CD8-positive, alpha-beta memory T cell (primary cell): ENCODE measurements at places on chromosomes 13 and 19. TPM values are rescaled to one million over a fixed set of nuclear protein-coding genes. Genes with fewer than 3 reads are reported as not detected.

DNA sequence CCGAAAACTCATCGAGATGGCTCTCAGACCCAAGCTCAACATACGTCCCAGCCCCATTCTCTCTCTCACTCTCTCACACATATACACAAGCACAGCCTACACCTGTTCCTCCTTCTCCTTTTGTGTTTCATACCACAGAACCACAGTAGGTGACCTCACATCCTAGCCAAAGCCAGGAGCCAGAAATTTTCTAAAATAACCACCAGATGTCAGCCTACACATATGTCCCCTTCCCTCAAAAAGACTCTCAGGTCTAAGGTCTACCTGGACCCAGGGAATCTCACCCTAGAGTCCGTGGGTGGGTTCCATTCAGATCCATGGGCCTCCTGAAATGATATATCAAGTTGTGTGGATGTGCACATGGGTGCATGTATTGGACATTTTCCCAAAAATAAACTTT is 104.2 kb upstream of the IPO5 start:
- H3K36me3 ChIP-seq: no peaks in the 10 kb centered on the region
- H3K4me1 ChIP-seq: no peaks in the 10 kb centered on the region
- H3K4me3 ChIP-seq: no peak overlapping the region
- no peak overlapping the region for H3K27ac ChIP-seq

- H3K4me3 ChIP-seq: no peak overlapping the region
- DNase-seq: no peak
- H3K4me1 ChIP-seq: no peaks in the 10 kb centered on the region
- H3K36me3 ChIP-seq: peaks cover 24% of the 10 kb centered on the region
- no peaks in the 10 kb centered on the region for H3K27me3 ChIP-seq
Observed at GRCh38 chr19:43910884-43911283, 24.2 kb downstream of the ZNF45 start.

DNA sequence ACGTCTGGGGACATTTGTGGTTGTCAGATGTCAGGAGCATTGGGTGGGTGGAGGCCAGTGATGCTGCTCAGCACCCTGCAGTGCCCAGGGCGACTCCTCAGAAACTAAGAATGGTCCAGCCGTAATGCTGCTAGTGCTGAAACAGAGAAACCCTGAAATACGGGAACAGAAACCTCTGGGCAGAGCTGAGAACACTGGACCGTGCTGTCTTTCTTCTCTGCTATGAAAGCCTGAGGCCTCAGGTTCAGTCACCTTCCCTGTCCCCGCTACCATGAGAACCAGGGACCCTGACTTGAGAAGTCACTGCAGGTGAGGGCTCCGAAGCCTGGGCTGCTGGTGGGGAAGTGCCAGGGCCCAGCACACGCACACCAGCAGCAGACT is 13.4 kb downstream of the CAPS start:
- H3K36me3 ChIP-seq: peaks cover 89% of the 10 kb centered on the region
- no peak for DNase-seq
- H3K4me1 ChIP-seq: no peaks in the 10 kb centered on the region

The HSH2D gene
- total RNA-seq: 8.6 TPM

The C1QTNF9B gene
- total RNA-seq: not detected

- H3K27ac ChIP-seq: peak overlapping the region; percentile 31
- no peaks in the 10 kb centered on the region for H3K27me3 ChIP-seq
- no peak for DNase-seq
- peaks cover 74% of the 10 kb centered on the region for H3K4me1 ChIP-seq
Observed at GRCh38 chr19:18089726-18090125, 3.0 kb upstream of the IL12RB1 start.

The ZNF443 gene
- total RNA-seq: 4.2 TPM

GRCh38 chr13:109654341-109655205 is 131.8 kb downstream of the IRS2 start:
- H3K27ac ChIP-seq: no peak overlapping the region
- no peak overlapping the region for H3K4me3 ChIP-seq
- H3K4me1 ChIP-seq: no peaks in the 10 kb centered on the region
- H3K27me3 ChIP-seq: no peaks in the 10 kb centered on the region

DNA sequence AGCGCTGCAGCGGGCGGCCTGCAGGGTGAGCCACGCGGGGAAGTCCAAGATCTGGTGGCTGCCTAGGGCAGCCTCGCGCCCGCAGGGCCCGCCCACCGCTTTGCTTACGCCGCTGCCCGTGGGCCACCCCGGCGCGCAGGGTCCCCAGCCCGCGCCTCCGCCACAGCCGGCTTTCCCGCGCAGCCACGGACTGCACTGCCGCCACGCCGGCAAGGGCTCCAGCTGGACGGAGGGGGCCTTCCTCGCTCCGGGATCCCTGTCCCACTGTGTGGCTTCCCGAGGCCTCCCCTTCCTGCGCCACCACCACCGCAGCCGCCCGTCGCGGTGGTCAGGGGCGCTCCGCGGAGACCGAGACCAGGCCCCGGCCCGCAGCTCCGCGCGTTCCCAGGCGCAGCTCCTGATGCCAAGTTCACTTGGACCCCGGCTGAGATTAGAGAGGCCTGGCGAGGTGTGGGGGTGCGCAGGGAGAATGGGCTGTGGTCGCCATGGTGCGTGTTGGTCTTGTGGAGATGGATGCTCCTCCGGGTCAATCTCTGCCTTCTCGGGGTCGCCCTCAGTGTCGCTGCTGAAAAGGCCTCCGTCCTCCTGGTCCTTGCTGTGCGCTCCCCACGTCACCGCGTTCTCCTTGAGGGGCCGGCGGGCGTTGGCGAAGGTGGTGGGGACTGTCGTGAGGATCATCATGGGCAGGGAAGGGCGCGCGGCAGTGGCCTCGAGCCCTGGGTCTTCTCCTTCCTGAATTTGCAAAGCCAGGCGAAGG is 17.9 kb upstream of the RNF17 start:
- no peak for DNase-seq
- no peaks in the 10 kb centered on the region for H3K36me3 ChIP-seq
- no peaks in the 10 kb centered on the region for H3K27me3 ChIP-seq

The POU2F2 gene
- 46.7 TPM for total RNA-seq

The SIAH3 gene
- 0.11 TPM for total RNA-seq

The PGLYRP1 gene
- total RNA-seq: not detected

DNA sequence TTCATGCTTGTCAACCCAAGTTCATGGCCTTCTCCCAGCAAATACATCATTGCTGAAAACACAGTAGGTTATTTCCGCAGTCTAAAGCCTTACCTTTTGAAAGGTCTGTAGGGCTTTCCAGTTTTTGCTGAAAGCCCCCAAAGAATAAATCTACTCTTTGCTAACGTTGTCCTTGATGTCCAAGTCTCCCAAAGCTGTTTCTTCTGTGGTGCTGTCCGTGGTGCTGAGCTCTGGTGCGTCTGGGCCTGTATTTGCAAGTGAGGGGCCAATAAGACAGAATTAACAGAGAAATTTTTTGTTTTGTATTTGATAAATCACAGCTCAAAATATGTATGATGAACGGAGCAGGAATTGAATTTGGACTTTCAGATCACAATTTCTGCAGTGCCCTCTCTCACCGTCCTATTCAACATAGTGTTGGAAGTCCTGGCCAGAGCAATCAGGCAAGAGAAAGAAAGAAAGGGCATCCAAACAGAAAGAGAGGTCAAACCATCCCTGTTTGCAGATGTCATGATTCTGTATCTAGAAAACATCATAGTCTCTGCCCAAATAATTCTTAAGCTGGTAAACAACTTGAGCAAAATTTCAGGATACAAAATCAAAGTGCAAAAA is 9.8 kb upstream of the LGALS16 start:
- H3K36me3 ChIP-seq: no peaks in the 10 kb centered on the region
- no peaks in the 10 kb centered on the region for H3K4me1 ChIP-seq
- H3K27ac ChIP-seq: no peak overlapping the region
- no peak overlapping the region for H3K4me3 ChIP-seq
- peaks cover 6% of the 10 kb centered on the region for H3K27me3 ChIP-seq

- DNase-seq: no peak
- H3K36me3 ChIP-seq: no peaks in the 10 kb centered on the region
- no peaks in the 10 kb centered on the region for H3K27me3 ChIP-seq
- no peak overlapping the region for H3K27ac ChIP-seq
Observed at GRCh38 chr19:19155495-19156219, 14.4 kb downstream of the MEF2B start.

The AP1M2 gene
- total RNA-seq: not detected

DNA sequence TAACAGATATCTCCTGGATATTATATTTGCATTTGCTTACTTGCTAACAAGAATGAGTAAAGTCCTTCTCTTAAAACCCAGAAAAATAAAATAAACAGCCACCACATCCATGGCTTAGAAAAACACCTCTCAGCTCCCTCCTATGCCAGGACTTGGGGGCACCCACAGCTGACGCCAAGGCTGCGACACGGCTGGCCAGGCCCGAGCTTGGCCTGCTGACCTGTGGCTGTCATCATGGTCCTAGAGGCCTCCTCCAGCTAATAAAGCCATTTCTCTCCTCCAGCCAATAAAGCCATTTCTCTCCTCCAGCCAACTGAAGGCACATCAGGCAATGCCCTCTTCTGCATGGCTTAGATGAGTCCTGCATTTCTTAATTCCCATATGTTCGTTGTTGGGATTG is 20.9 kb downstream of the C19orf12 start:
- H3K4me3 ChIP-seq: no peak overlapping the region
- no peak for DNase-seq
- H3K36me3 ChIP-seq: no peaks in the 10 kb centered on the region
- H3K27me3 ChIP-seq: no peaks in the 10 kb centered on the region

The CLC gene
- total RNA-seq: not detected

The ZNF835 gene
- total RNA-seq: 4.1 TPM

The TSKS gene
- total RNA-seq: 0.42 TPM

DNA sequence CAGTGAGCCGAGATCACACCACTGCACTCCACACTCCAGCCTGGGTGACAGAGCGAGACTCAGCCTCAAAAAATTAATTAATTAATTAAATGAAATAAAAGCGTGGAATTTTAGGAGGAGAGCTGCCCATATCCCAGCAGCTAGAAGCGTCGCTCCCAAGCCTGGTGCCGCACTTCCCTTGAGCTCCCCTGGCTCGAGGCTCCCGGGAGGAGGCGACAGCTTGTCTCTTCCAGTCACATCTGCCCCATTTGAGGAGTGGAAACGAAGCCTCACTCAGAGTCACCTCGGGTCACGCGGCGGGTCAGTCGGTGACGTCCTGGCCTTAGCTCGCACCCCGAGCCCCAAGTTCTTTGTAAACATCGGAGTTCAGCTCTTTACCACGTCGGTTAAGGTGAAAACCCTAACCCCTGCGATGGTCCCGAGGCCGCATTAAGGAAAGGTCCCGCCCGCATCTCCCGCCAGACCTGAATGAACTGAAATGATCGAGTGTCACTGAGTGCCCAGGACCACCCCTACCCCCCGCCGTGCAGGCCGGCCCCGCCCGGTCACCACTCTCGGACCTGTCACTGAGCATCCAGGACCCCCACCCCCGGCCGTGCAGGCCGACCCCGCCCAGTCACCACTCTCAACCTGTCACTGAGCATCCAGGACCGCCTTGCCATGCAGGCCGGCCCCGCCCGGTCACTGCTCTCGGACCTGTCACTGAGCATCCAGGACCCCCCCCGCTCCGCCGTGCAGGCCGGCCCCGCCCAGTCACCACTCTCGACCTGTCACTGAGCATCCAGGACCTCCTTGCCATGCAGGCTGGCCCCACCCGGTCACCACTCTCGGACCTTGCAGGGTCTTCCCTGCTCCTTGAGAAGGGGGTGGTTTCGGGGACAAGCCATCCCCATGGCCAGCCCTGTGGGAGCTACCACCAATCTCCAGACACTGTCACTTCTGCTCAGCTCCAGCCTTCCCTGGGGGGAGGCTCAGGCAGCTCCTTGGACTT is 176.9 kb downstream of the KDM4B start:
- H3K4me1 ChIP-seq: no peaks in the 10 kb centered on the region
- H3K27me3 ChIP-seq: no peaks in the 10 kb centered on the region
- H3K36me3 ChIP-seq: no peaks in the 10 kb centered on the region
- DNase-seq: no peak

DNA sequence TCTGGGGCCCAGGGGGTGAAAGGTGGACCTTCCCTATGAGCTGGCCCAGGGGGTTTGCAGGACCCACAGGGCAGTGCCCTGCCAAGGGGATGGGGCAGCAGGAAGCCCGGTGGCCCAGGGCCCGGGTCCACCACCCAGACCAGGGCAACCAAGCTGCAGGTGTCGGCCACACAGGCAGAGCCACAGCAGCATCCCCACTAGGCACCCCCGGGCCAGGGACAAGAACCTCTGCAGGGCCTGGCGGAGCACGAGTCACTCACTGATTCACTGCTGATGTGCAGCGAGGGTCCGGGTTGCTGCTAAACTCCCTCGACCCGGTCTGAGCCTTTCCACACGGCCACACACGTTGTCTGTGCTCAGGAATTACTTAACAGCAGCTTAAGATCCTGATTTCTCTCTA is 8.8 kb downstream of the FZR1 start:
- peaks cover 7% of the 10 kb centered on the region for H3K36me3 ChIP-seq
- peaks cover 19% of the 10 kb centered on the region for H3K4me1 ChIP-seq
- no peak for DNase-seq
- no peak overlapping the region for H3K4me3 ChIP-seq

The ANGPTL8 gene
- not detected for total RNA-seq

The EFNB2 gene
- 0.22 TPM for total RNA-seq

GRCh38 chr13:110227864-110228643 is 78.9 kb downstream of the COL4A1 start:
- DNase-seq: no peak
- H3K27me3 ChIP-seq: no peaks in the 10 kb centered on the region
- H3K36me3 ChIP-seq: no peaks in the 10 kb centered on the region

GRCh38 chr19:5691822-5692722 is 2.0 kb downstream of the RPL36 start:
- H3K4me3 ChIP-seq: no peak overlapping the region
- H3K27me3 ChIP-seq: no peaks in the 10 kb centered on the region
- no peak for DNase-seq
- H3K4me1 ChIP-seq: peaks cover 16% of the 10 kb centered on the region

DNA sequence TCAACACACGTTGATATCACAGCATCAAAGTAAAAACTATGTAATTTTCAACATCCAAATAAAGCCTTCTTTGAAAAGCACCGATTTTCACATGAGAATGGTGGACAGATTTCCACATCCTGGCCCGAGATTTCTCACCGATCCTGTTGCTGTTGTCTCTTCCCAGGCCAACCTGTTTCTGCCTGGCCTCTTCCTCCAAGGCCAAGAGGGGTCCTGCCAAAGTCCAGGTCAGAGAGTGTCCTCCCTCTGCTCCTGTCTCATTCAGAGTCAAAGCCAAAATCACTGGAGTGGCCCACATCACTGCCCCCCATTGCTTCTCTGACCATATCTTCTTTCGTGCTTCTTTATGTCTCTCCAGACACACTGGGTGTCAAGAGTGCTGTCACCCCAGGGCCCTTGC is 49.5 kb downstream of the CHST8 start:
- no peak overlapping the region for H3K4me3 ChIP-seq
- DNase-seq: no peak
- H3K27ac ChIP-seq: no peak overlapping the region
- no peaks in the 10 kb centered on the region for H3K4me1 ChIP-seq
- no peaks in the 10 kb centered on the region for H3K27me3 ChIP-seq

- H3K4me1 ChIP-seq: peaks cover 46% of the 10 kb centered on the region
- H3K36me3 ChIP-seq: no peaks in the 10 kb centered on the region
- DNase-seq: no peak
- H3K27ac ChIP-seq: no peak overlapping the region
- peak overlapping the region; percentile 21 for H3K4me3 ChIP-seq
Observed at GRCh38 chr19:41535029-41535622, 40.8 kb upstream of the CEACAM21 start.

The ZIK1 gene
- total RNA-seq: 9.7 TPM
